Heart right ventricle (tissue), 16 donors: ENCODE measurements at places on chromosomes 7 and 10. TPM values are rescaled to one million over a fixed set of nuclear protein-coding genes. Genes with fewer than 3 reads are reported as not detected.

The EMX2 gene
- not detected for total RNA-seq

The CASP2 gene
- 11.2 TPM for total RNA-seq

The LRRTM3 gene
- total RNA-seq: not detected

The ELOVL3 gene
- total RNA-seq: 0.45 TPM

The PAX4 gene
- not detected for total RNA-seq

The CALHM3 gene
- not detected for total RNA-seq

The CFAP43 gene
- not detected for total RNA-seq

The SLC39A12 gene
- not detected for total RNA-seq

The HNRNPF gene
- total RNA-seq: 79.3 TPM

The SUN3 gene
- total RNA-seq: not detected

The HMX3 gene
- not detected for total RNA-seq

The TMEM213 gene
- total RNA-seq: not detected

The PDZD7 gene
- 0.32 TPM for total RNA-seq

The CTAGE4 gene
- 0.23 TPM for total RNA-seq

The GRB10 gene
- total RNA-seq: 28.6 TPM

The HIBADH gene
- total RNA-seq: 86.5 TPM

The AMZ1 gene
- total RNA-seq: 0.09 TPM

The UNC5B gene
- total RNA-seq: 14.9 TPM

The EFCAB10 gene
- total RNA-seq: not detected

The C10orf67 gene
- total RNA-seq: 0.38 TPM

The ADCY1 gene
- total RNA-seq: 8.6 TPM

The FKBP14 gene
- total RNA-seq: 13.7 TPM

The TSPAN13 gene
- total RNA-seq: 9.7 TPM
